ENCODE measurements at places on chromosomes 5 and 9.

DNA sequence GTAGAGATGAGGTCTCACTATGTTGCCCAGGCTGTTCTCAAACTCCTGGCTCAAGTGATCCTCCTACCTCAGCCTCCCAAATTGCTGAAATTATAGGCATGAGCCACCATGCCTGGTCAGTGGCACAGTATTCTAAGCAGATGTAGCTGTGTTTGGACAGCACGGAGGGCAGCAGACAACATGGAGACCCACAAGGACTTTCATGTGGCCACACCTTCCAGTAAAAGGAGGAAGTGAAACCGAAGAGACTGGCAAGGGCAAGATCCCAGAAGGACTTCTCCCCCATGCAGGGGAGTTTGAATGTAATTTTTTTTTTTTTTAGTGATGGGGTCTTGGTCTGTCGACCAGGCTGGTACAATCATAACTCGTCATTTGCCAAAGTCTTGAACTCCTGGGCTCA, 172.2 kb downstream of the TRPM3 start:
- DNase-seq = no peak

DNA sequence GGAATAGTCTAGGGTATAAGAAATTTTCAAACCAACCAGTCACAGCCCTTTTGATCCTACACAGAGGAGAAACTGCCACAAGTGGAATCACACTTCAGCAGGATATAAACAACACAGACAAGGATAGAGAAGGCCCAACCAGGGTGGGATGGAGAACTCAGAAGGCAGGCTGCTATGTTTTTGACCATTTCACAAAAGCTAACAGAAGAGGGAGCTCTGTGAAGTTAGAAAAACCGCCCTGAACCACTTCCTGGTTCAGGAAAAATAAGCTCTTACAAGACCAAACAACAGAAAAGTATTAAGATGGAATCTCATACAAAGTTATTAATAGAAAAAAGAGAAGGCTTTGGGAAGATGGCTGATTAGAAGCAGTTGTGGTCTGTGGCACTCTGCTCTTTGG, 960 bp upstream of the IFNB1 start:
- DNase-seq = no peak

DNA sequence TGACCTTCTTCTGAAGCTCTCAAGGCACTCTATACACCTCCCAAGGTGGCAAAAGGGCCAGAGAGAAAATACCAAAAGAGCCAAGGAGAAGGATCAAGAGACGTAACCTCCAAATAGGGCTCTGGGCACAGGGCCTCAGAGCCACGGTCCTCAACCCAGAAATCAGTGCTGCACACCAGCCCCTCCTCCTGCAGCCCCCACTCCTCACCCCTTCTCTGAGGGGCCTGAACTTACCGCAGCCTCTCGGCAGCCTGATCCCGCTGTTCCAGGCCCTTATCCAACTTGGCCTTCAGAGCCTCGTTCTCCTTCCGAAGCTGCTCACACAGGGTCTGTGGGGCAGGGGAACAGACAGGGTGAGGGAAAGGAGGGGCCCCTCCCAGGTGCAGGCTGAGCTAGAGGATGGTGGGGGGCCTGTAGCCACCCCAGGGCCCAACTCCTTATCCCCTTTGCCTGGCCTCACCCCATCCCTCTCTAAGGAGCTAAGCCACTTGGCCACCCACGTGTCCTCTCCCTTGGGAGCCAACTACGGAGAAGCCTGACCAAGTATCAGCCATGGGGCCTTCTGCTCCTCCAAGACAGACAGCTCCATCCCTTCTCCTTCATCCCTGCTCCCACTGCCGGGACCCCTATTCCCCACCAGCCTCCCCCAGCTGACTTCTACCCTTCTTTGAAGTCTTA, 28.8 kb downstream of the TNIP1 start:
- no peak for DNase-seq

DNA sequence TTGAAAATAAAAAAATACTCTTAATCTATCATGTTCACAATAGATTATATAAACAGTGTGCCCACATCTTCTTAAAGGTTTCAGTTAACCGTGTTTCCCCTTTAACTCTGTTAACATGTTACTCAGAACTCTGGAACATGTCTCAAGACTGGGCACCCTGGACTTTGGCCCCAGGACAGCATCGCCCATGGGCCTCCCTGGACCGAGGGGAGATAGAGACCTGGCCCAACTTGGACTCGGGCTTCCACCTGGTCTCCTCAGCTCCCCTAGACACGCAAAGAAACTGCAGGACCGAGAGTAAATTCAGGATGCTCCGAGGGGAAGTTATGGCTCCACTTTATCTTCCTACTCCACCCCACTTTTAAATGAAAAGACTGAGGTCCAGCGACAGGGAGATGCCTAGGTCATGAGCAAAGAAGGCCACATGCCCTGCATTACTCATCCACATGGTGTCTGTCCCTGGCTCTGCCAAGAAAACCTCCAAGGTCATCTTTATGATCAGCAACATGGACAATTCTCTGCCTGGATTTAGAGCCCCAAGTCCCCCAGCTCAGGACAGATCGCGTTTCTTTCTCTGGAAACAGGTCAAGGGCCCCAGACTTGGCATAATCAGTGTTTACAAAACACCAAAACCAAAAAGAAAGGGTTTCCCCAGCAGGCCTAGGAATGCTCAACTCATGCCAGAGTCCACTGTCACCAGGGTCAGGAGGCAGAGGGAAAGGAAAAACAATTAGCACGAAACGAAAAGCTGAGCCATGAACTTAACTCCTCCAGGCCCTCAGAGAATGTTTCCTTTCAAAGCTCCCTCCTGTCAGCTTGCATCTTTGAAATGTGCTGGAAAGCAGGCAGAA, 17.4 kb downstream of the GPX3 start:
- DNase-seq = no peak

GRCh38 chr5:142952229-142952628, 182.1 kb downstream of the ARHGAP26 start:
- DNase-seq = no peak

DNA sequence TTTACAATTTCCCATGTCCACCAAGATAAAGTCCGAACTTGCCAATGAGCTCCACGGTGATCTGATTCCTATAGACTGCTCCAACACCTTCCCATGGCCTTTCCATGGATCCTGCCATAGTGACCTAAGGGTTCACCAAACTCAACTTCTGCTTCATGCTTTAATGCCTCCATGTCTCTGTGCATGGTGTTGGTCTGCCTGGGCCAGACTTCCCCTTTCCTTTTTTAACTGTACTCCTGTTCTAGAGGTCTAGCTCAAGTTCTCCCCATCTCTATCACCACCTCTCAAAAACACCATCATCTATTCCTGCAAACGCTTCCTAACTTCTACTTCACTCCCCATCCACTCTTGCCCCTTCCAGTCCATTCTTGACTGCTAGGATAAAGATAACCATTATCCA, 14.8 kb upstream of the SMARCA2 start:
- no peak for DNase-seq

DNA sequence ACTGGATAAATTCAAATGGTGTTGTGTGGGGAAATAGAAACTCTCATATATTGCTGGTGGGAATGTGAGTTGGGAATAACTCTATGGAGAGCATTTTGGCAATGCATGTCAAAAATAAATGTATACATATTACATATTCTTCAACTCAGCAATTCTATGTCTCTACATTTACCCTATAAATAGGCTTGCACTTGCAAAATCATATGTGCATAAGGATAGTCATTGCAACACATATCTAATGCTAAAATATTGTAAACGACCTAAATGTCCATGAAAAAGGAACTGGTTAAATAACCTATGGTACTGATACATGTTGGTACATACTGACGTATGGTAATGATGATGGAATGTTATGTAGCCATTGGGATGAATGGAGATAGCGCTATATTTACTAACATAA, 94.5 kb upstream of the CHD1 start:
- no peak for DNase-seq

GRCh38 chr5:24026288-24026687, 518.9 kb downstream of the PRDM9 start:
- no peak for DNase-seq

GRCh38 chr5:117638581-117638980, 1064.0 kb upstream of the SEMA6A start:
- no peak for DNase-seq

- DNase-seq = no peak
These were observed 83.9 kb downstream of the TRPM3 start for GRCh38 chr9:71037521-71037920.

DNA sequence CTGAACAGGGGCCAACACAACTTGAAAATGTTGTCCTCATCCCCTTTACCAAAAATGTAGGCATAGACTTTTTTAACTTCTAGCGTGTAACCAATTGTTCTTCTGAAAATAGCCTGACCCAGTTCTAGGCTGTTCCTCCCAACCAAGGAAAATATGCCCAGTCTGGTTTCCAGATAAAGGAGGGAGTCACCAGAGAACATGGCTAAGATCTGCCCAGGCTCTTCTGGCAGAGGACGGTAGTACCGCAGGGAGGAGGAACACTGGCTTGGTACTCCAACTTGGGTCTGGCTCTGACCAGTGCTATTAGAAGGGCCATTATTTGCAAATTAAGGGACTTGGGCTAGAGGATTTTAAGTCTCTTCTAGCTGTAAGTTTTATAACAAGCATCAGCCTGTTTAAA, 63.1 kb downstream of the GRAMD2B start:
- DNase-seq = no peak

GRCh38 chr9:82353631-82354278, 365.2 kb downstream of the SPATA31D1 start:
- DNase-seq = no peak

- DNase-seq = no peak
These were observed 89.2 kb upstream of the CAST start for GRCh38 chr5:96572864-96573512.

GRCh38 chr9:6522263-6522662, 109.3 kb downstream of the UHRF2 start:
- no peak for DNase-seq

DNA sequence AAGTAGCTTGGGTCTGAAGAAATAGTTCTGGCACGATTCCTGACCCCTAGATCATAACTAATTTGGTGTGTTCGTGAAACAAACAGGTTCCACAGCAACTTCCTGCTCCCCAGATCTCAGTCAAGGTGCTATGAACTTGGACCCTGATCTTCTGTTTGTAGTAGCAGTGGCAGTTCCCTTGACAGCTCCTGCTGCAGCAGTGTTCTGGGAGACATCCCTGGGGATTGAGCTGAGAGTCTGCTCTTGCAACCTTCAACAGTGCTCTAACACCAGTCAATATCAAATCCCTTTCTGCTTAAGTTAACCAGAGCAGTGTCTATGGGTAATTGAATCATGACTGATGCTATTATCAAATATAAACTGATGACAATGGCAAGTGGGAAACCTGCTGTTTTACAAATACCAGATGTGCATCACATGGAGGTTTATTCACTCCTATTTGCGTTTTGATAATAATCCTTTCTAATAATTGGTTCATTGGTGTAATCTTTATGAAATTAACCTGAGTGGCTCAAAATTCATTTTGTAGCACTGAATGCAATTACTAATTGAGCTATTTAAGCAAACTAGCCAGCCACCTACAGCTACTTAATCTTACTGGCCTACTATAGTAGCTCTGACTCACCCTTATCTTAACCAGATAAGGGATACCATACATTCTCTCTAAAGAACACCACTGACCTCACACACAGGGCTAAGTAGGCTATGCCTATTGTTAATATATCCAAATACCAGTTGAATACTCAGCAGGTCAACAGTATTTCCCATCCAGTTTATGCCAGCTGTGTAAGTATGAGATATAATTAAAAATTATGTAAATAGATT, 21.9 kb downstream of the KDM4C start:
- no peak for DNase-seq

DNA sequence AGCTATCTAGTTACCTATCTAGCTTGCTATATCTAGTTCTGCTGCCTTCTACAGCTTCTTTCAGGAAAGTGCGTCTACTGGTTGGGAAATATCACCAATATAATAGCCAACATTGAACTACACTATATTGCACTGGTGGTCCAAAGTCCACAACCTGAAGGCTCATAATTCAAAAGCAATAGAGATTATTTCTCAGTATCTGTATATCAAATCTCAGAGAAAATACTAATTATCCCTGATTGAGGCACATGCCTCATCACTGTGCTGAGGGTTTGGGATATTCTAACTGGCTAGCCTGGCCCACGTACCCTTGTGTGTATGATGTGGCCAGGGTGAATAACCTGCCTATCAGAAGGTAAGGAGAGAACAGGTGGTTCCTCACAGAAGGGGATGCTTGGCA, 53.8 kb downstream of the SH3RF2 start:
- DNase-seq = no peak

- DNase-seq = no peak
These were observed 253.0 kb downstream of the ICE1 start for GRCh38 chr5:5675511-5675910.

- DNase-seq = no peak
These were observed 48.9 kb upstream of the CHD1 start for GRCh38 chr5:98977723-98978122.

DNA sequence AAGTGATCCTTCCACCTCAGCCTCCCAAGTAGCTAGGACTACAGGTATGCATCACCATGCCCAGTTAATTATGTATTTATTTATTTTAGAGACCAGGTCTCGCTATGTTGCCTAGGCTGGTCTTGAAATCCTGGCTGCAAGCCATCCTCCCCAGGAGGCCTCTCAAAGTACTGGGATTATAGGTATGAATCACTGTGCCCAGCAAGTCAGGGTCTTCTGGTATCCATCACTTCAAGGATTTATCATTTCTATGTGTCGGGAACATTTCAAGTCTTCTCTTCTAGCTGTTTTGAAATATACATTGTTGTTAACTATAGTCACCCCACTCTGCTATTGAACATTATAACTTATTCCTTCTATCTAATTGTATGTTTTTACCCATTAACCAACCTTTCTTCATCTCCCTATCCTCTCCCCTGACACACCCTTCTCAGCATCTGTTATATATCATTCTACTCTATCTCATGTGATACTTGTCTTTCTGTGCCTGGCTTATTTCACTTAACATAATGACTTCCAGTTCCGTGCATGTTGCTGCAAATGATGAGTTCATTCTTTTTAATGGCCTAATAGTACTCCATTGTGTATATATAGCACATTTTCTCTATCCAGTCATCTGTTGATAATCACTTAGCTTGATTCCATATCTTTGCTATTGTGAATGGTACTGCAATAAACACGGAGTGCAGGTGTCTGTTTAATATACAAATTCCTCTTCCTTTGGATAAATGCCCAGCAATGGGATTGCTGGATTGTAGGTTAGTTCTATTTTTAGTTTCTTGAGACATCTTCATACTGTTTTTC, 26.4 kb downstream of the UTP15 start:
- DNase-seq = no peak

- DNase-seq = no peak
These were observed 64.2 kb upstream of the CPEB4 start for GRCh38 chr5:173823721-173824567.

- no peak for DNase-seq
These were observed 45.4 kb downstream of the RAB14 start for GRCh38 chr9:121156263-121156731.

Data from stimulated activated CD8-positive, alpha-beta memory T cell treated with anti-CD3 and anti-CD28 coated beads, Interleukin-2, amount 100 ng/mL, for 48 hours (primary cell).